Choroid plexus epithelial cell (primary cell): ENCODE measurements at places on chromosomes 13 and 19.
A peak's percentile ranks its signal among the peaks of the same experiment; 100 is the strongest.

- no peak for DNase-seq
Observed at GRCh38 chr19:16790051-16790450, 39.1 kb upstream of the SIN3B start.

GRCh38 chr13:44386913-44387556, 13.4 kb downstream of the SERP2 start:
- DNase-seq = peak; percentile 35

GRCh38 chr13:35600137-35600536, 123.6 kb upstream of the MAB21L1 start:
- peak; percentile 37 for DNase-seq

- no peak for DNase-seq
Observed at GRCh38 chr13:106314417-106314816, 221.0 kb downstream of the EFNB2 start.

- DNase-seq = peak; percentile 45
Observed at GRCh38 chr19:41997121-41997850, 3.3 kb upstream of the ATP1A3 start.

GRCh38 chr13:26340807-26341206, 86.9 kb downstream of the CDK8 start:
- peak; percentile 29 for DNase-seq

GRCh38 chr13:108957369-108958012, 328.1 kb downstream of the MYO16 start:
- peak; percentile 95 for DNase-seq

- no peak for DNase-seq
Observed at GRCh38 chr13:99604636-99605035, 103.4 kb downstream of the TM9SF2 start.
